ENCODE measurements at places on chromosomes 16 and 17.
A peak's percentile ranks its signal among the peaks of the same experiment; 100 is the strongest.

DNA sequence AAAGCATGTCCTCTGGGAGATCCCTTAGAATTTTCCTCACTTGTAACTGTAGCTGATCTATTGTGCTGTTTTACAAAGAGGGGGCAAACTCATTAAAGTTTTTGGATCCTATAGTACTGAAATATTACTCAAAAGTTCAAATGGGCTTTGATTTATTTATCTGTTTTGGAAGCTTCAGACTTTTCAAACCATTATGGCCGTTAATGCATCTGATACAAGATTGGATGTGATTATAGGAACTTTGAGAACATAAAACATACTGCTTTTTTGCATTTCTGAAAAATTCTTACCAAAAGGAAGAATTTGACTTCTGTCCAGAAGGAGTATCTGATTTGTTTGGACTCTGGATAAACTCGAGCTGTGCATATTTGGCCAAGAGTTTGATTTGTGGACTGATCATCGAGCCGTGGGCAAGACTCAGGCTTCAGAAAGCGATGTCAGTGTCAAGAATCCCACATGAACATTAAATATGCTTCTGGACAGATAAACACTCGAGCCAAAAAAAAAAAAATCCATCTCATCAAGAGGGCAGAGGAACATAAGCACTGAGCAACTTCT, 8.2 kb upstream of the MARCHF10 start:
- no peak for DNase-seq

DNA sequence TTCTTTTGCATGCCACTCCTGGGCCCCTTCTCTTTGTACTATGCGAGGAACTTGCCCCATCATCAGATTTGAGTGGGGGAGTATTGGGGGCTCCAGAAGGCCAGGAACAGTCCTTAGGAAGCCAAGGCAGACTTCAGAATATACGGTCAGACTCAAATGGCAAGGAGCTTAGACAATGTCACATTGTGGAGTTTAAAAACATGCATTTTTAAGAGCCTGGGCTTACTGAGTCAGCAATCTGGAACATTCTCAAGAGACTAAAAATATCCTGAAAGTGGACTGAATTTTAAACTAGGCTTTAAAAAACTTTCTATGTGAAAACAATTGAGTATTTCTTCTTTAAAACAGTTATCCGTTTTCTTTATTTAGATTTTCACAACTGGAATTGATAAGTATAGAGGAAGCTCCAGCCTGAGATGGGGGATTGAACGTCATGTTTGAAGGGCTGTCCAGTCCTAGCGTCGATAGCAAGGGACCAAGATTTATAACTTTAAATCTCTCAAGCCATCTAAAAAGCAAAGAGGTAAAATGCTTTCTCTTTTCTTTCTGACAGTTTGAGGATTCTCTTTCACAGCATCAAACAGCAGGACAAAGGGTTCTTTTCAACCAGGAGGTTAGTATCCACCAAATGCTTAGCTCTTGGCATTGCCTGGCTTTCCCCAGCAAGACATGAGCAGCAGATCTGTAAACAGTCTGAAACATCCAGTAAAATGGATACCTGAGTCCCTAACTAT, 45.8 kb upstream of the CDRT4 start:
- DNase-seq = no peak

- no peak for DNase-seq
These were observed 1.5 kb downstream of the PSMD7 start for GRCh38 chr16:74298104-74298503.

DNA sequence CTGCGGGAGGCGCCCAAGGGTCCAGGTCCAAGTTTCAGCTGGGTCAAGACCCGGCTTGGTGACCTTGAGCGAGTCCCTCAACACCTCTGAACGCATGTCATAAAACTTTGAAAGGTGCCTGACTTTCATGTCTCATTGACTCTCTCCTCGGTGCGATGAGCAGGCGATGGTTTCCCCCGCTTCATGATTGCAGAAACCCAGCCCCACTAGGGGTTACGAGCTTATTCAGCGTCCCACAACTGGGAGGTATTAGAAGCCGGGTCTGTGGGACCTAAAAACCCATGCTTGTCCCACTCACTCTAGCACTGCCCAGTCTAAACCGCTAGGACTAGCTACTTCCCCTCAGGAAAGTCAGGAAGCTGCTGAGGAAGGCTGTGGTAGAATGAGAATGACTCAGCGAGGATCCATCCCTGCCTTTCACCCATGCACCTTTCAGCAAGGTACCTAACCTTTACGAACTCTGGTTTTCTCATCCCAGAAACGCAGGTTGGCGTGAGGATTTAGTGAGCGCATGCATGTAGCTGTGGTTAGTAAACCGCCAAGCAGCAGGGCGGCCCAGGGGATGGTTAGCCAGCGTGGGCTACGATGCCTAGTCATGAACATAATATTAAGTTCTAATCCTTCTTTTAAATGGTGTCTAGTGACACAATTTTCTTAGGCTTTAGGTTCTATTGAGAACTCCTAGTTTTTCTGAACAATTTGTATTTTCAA, 26.2 kb upstream of the RFFL start:
- DNase-seq = peak; percentile 40

- no peak for DNase-seq
These were observed 119.5 kb downstream of the IRF8 start for GRCh38 chr16:86018487-86018886.

DNA sequence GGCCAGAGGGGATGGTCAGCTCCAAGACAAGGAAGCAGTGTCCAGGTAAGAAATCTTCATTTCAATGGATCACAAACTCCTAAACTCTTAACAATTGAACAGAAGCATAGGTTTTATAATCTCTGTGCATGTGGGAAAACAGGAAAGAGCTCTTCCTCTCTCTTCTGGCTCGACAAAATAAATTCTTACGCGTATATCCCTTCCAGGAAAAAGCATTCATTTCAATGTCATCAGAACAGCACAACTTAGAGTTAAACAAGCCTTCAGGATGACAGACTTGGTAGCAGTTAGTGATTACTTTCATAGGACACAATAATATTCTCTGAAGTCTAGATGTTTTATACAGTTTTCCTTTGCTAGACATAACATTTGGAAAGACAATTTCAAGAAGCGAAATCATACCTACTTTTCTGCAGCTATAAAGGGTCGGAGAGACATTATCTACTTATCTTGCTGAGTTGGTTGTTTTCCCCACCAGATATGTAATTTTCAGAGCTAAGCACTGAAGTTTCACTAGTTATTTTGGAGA, 19.3 kb upstream of the SLC35G3 start:
- DNase-seq = no peak

GRCh38 chr17:193841-194806, 12.7 kb upstream of the DOC2B start:
- DNase-seq = no peak

- no peak for DNase-seq
These were observed 596.0 kb upstream of the GOT2 start for GRCh38 chr16:59330019-59330670.

DNA sequence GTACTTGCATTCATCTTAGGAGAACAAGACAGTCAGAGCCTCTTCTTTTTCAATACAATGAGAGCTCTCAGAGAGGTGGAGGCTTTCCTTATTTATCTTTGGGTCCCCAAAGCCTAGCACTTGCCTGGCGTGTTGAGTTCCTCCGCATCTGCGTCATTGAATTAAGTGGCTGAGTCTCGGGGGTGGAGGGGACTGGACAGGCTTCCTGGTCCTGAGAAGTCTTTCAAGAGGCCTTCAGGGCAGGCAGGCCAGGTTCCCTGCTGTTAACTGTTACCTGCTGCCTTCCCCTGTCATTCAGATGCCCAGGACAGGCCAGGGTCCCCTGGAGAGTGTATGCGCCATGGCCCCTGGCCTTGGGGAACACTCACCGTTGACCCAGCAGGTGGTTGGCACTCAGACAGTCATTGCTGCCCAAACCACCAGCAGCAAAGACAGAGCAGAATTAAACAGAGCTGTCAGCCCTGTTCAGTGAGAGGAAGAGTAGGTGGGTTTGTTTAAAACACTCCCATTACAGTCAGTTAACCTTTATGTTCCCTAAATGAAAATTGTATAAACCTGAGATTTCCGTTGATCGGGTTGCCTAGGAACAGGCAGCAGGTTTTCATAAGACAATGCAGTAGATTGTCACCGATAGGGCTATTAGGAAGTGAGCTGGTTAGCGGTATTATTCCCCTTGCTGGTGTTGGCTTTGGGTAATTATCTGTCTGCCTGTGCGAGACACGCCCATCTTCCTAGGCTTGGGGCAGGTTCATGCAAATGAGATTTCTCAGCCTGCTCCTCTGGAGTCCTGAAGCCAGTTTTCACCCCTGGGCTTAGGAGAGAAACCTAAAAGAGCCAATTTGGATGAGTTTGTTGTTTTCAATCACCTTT, 132.7 kb downstream of the CCDC182 start:
- DNase-seq = no peak

DNA sequence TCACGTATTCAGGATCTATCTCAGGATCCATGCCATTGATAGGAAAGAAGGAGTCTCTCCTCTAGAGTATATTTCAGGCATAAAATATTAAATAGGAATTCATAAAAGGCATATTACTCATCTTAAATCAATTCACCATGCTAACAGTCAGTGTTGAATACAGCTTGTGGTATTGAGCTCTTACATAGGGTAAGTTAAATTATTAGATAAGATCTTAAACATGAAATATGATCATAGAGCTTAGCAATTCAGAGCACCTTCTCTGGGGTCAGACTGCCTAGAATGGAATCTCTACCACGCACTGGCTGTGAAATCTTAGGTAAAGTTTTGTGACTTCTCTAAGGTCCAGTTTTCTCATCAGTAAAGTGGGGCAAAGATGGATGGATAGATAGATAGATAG, 20.7 kb downstream of the MARCHF10 start:
- DNase-seq = no peak

- no peak for DNase-seq
These were observed 981 bp upstream of the CEP131 start for GRCh38 chr17:81223762-81224130.

DNA sequence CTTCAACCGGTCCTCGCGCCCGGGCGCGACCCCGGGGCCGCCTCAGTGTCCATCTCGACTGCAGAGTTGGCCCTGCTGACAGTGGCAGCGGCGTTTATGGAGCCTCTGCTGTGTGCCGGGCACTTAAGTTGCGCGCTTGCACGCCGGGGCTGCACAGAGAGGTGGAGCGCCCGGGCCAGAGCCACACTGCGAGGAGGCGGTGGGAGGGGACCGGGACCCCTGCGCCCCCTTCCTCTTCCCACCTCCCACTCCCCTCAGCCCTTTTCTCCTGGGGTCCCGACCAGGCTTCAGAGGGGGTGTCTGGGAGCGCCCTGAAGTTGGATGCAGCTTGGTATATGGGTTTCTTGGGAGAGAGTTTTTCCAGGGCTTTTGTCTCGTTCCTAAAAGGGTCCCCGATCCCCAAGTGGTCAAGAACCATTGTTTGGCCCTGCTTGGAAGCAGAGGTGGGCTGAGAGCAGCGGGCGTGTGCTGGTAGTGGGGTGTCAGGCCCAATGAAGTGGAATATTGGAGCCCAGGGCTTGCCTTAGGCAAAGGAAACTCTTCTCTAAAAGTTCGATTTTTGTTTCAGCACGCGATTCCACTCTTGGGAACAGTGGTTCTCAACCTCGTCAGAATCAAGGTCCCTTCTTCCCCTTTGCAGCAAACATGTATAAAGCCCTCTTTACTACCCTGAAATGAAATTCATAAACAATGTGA, 605 bp downstream of the MRTFB start:
- DNase-seq = peak; percentile 1
